D341Med (cell line): ENCODE measurements at places on chromosomes 12 and 14.
A peak's percentile ranks its signal among the peaks of the same experiment; 100 is the strongest.

DNA sequence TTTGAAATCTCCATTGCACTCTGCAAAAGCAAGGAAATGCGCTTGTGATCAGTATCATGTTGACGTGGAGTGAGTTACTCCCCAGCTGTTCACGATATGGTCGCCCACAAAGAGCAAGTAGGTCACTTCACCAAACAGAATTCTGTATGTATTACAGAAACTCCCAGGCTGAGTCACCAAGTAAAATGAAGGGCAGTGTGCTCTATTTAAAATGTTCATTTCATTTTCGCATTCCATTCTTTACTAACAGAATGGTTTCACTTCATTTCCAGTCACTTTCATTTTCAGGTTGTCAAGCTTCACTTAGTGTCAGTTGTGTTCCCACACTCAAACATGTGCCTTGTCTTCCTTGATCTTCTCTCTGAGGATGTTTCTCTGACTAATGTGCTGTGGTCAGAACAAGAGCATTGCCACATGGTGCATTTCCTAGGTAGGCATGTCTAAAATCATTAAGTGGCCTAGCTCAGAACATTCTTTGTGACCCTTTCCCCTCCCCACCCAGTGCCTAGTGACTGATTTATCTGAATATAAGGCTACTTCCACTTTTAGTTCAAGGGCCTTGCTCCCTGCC is 391.2 kb downstream of the RAD51B start:
- no peak for DNase-seq

- DNase-seq: no peak
Measured at GRCh38 chr12:132040906-132041606, 91.3 kb downstream of the EP400 start.

- no peak for DNase-seq
Measured at GRCh38 chr12:78316631-78317468, 486.2 kb downstream of the NAV3 start.

DNA sequence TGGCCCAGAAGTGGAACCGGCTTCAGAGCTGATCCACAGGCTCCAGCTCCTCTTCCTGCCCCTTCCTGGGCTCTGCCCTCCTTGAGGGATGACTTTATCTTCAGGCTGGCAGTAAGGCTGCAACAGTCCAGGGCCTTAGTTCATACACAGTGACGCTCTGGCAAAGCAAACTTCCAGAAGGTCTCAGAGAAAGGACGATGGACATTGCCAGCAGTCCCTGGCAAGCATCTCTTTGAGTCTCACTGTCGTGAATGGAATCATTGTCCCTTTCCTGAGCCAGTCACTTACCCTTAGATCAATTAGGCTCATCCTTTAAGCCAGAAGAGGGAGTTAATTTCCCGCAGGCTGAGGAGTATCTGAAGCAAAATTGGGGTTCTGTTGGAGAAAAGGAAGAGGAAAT is 8.6 kb downstream of the AK7 start:
- DNase-seq: no peak

GRCh38 chr12:113619202-113619601 is 147.5 kb upstream of the LHX5 start:
- DNase-seq: no peak

- DNase-seq: no peak
Measured at GRCh38 chr14:33916663-33917565, 34.0 kb downstream of the EGLN3 start.

DNA sequence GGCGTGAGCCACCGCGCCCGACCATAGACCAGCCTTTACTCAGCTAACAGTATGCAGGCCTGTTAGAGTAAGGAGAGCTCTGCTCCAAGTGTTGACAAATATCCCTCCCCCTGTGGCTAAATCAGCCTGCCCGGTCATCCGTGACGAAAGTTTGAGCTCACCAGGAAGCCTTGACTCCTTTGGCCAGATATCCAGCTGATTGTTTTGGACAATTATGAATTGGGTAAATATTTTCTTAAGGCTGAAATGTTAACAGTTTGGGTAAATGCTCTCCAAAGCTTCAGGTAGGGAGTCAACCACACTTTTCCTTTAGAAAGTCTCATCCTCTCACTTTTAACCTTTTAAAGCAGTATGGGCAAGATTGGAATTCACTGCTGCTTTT is 157.9 kb downstream of the PAWR start:
- DNase-seq: no peak

GRCh38 chr12:66929121-66929520 is 250.2 kb upstream of the GRIP1 start:
- no peak for DNase-seq

DNA sequence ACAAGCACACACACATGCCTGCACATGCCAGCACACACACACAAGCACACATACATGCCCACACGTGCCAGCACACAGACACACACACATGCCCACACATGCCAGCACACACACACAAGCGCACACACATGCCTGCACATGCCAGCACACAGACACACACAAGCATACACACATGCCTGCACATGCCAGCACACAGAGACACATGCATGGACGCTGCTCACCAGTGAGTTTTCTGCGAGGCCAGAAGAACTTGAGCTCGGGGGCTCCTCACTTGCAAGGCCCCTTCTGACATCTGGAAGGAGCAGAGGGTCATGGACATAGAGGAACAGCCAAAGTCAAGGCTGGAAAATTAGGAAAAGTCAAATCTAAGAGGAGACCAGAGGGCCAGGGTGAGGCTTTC is 61.2 kb upstream of the BCL11B start:
- DNase-seq: no peak

DNA sequence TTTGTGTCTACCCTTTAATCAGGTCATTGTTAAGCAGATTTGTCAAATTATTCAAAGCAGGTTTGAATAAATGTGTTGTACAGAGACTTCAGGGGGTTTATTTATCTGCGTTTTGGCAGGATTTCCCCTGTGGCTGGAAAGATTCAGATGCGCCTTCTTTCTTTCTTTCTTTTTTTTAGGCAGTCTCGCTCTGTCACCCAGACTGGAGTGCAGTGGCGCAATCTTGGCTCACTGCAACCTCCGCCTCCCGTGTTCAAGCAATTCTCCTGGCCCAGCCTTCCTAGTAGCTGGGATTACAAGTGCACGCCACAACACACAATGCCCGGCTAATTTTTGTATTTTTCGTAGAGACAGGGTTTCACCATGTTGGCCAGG is 6.3 kb upstream of the NANOGNB start:
- DNase-seq: no peak

- no peak for DNase-seq
Measured at GRCh38 chr12:38813923-38814322, 91.5 kb downstream of the CPNE8 start.

GRCh38 chr14:29650554-29651269 is 276.9 kb downstream of the PRKD1 start:
- no peak for DNase-seq

DNA sequence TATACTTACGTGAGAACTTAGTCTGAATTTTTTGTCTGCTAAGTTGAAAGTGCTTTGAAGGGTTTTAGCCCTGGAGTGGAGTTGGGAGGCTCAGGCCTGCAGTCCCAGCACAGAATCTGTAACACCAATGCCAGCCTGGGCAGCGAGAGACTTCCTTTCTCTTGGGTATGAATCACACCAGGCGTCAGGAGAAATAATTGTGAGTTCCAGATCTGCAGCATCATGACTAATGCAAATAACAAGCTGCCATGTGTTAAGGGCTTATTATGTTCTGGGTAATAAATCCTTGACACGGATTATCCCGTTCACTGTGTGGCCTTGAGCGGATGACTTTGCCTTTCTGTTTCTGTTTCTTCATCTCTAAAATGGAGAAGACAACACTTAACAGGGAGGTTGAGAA is 70.6 kb downstream of the B4GALNT3 start:
- DNase-seq: no peak

GRCh38 chr14:79180656-79181055 is 1010.5 kb downstream of the NRXN3 start:
- DNase-seq: no peak

DNA sequence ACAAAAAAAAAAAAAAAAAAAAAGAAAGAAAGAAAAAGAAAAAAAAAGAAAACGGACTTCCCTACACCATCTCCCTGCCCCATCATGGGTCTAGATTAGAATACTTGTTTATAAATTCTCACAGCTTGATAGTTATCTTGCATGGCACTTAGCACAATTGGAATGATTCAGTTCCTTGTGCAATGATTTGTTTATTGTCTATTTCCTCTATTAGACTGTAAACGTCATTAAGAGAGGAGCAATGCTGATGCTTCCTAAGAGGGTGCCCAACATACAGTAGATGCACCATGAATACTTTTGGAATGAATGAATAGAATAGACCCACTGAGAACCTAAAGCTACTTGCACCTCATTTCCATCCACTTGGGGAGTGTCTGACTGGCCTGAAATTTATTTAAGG is 40.8 kb downstream of the PAX9 start:
- DNase-seq: no peak

- DNase-seq: no peak
Measured at GRCh38 chr12:2682296-2683251, 112.2 kb upstream of the FKBP4 start.

- no peak for DNase-seq
Measured at GRCh38 chr12:3251691-3252090, 174.5 kb downstream of the TSPAN9 start.

DNA sequence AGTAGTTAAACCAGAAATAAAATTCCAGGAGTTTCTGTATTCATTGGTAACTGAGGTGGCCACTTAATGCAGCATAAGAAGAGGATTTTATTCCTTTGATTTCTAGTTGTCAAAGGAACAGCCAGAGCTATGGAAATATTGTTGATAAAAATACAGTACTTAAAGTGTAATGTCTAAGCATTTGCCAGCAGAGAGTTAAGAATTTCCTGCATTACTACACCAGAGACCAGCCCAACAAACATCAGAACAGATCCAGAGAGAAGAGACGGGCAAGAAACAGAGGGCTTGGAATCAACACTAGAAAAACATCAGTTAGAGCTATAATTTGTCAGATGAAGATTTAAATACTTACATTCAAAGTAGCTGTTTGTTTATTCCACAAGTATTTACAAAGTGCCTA is 77.9 kb downstream of the ST8SIA1 start:
- no peak for DNase-seq

DNA sequence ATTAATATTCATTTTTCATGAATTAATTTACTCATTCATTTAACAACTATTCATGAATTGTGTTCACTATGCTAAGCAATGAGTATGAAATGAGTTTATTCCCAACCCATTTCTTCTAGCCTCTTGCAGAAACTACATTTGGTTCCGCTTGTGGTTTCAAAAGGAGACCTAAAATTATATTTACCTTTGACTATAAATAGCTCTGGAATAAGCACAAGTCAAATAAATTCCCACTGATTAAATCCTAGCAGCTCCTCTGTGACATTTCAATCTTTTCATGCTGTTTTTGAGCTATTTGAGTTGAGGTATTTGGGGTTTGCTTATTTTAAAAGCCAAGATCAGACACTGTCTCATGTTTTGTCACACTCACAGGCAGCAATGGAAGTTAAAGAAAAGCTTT is 46.9 kb downstream of the DUSP6 start:
- DNase-seq: no peak

GRCh38 chr12:131171029-131171428 is 217.3 kb downstream of the ADGRD1 start:
- DNase-seq: no peak

- no peak for DNase-seq
Measured at GRCh38 chr14:63573581-63573980, 30.4 kb upstream of the PPP2R5E start.

- DNase-seq: no peak
Measured at GRCh38 chr14:24197056-24197450, 1.8 kb upstream of the TM9SF1 start.

DNA sequence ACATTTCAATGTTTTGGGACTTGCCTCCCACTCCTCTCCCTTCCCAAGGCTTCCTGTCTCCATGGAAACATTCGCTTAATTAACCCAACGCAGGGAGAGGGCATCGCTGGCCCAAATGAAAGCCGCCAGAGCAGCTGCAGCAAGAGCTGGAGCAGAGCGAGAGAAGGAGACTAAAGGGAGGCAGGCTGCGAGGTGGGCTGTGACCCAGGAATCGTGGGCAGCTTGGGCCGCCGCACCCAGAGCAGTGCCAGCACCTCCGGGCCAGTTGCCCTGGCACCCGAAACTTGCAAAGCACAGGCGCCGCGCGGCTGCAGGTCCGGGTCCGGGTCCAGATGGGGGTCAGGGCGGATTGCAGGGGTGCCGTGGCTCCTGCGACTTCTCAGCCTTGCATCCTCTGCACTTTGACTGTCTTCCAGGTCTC is 43.5 kb upstream of the PTPRQ start:
- peak; percentile 35 for DNase-seq

- peak; percentile 62 for DNase-seq
Measured at GRCh38 chr12:70733385-70733784, 96.2 kb upstream of the PTPRB start.

DNA sequence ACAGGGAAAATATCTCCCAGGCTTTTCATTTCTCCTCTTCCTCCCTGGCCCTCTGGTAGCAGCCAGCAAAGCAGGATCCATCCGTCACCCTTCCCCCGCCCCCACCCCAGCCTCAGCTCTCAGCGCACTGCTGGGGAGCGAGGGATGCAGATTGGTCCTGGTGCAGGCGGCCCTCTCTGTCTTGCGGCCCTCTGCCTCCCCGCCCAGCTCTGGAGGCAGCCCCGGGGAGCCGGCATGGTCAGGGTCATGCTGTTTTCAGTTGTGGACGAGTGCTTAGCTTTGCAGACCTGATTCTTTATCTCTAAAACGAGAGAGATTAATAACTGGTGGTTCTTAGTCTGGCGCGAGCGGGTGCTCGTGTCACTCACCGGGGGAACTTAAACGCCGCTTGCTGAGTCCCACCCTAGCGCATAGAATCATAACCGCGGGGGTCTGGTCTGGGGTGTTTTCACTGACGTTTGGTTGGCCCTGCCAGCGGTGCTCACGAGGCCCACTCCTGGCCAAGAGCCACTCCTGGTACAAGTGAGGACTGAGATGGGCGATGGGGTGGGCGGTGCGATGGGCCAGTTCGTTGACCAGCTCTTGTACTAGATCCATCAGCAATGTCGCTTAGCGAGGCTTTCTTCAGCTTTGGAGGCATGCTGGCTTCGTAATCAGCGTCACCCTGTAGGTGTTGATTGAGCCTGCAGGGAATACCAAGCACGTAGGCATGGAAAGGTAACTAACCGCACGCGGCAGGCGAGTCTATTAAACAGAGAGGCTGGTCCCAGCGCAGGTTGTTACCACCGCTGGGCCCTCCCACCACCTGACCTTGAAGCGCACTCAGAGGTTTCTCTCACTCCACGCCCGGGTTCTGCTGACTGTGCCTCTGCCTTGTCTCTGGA is 95.2 kb downstream of the TSPAN9 start:
- DNase-seq: no peak
